ENCODE measurements at places on chromosomes 6 and 20.

- DNase-seq = no peak
These were observed 10.3 kb upstream of the PDYN start for GRCh38 chr20:2004171-2004570.

DNA sequence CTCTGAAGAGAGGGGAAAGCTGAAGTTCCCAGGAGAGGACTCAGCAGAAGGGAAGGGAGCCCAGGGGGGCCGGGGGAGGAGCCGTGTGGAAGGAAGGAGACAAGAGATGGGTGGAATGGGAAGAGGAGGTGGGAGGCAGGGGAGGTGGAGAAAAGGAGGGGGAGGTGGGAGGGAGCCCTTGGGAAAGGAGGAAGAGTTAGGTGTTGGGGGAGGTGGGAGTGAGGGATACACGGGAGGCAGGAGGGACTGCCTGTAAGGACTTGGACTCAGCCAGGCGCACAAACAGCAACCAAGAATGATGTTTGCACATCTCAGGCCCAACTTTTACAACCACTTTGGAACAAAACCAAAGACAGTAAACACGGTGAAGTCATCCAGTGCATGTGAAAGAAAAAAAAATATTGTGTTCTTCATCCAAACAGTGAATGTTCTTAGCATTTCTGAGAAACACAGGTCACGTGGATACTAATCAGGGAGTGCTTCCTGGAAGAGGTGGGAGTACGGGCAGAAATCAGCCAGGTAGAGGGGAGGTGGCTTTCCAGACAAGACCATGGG lies 17.4 kb upstream of the LSM14B start:
- DNase-seq = no peak

- DNase-seq = no peak
These were observed 66.8 kb downstream of the ZFP64 start for GRCh38 chr20:52124821-52125220.

DNA sequence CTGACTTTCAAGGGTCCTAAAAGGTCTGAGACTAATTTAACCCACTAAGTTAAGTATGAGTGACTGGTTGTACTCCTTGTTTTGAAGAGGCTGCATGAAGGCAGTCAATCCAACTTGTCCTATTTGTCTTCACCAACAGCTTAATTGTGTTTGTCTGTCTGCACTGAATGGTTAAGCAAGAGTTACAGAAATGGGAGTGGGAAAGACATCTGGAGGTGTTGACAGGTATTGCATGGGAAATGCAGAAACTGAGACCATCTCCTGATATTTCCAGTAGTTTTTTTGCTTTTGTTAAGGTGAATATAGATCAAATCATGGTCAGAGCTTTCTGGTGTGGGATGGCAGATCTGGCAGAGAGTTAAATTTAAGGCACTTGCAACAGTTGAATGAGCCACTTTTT lies 6.5 kb downstream of the FUT9 start:
- no peak for DNase-seq

GRCh38 chr6:16153211-16153820 lies 24.4 kb downstream of the MYLIP start:
- no peak for DNase-seq

DNA sequence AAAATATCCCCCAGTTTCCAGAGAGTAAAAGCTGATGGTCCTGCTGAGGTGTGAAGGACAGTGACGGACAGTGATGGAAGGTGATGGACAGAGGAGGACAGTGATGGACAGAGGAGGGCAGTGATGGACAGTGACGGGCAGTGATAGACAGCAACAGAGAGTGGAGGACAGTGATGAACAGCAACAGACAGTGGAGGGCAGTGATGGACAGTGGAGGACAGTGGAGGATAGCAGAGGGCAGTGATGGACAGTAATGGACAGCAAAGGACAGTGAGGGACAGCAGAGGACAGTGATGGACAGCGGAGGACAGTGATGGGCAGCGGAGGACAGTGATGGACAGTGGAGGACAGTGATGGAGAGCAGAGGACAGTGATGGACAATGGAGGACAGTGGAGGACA lies 2.7 kb upstream of the NKAIN4 start:
- DNase-seq = no peak

Measured in stimulated activated CD4-positive, alpha-beta T cell treated with anti-CD3 and anti-CD28 coated beads, Interleukin-1b, Interleukin-23, amount 100 ng/mL, for 4 hours (primary cell).